ENCODE measurements at places on chromosomes 3 and 15. TPM values are rescaled to one million over a fixed set of nuclear protein-coding genes. Genes with fewer than 3 reads are reported as not detected.

The APOD gene
- polyA plus RNA-seq: 673 TPM

The MYO5A gene
- 6.3 TPM for polyA plus RNA-seq

The CORO2B gene
- polyA plus RNA-seq: 59.3 TPM

The FBXO40 gene
- polyA plus RNA-seq: 0.17 TPM

The AADAC gene
- not detected for polyA plus RNA-seq

The HTR3E gene
- polyA plus RNA-seq: not detected

The TUSC7 gene
- not detected for polyA plus RNA-seq

The RTP3 gene
- not detected for polyA plus RNA-seq

The GOLGA6B gene
- not detected for polyA plus RNA-seq

The ATP8B4 gene
- 0.88 TPM for polyA plus RNA-seq

The TRH gene
- 13.8 TPM for polyA plus RNA-seq

The CLRN1 gene
- polyA plus RNA-seq: not detected

The RAD18 gene
- 3.4 TPM for polyA plus RNA-seq

The IMPG2 gene
- polyA plus RNA-seq: not detected

The HHLA2 gene
- polyA plus RNA-seq: not detected

The IQCF2 gene
- not detected for polyA plus RNA-seq

The CYP8B1 gene
- not detected for polyA plus RNA-seq

The MDFIC2 gene
- not detected for polyA plus RNA-seq

The ATP13A4 gene
- polyA plus RNA-seq: 2.7 TPM

The EXOSC7 gene
- 24.7 TPM for polyA plus RNA-seq

The KPNA4 gene
- 14.7 TPM for polyA plus RNA-seq

The SLC26A6 gene
- 3.8 TPM for polyA plus RNA-seq

The SLC33A1 gene
- 16.3 TPM for polyA plus RNA-seq

The ZBTB20 gene
- 2.0 TPM for polyA plus RNA-seq

The CCR8 gene
- not detected for polyA plus RNA-seq

The FGF7 gene
- not detected for polyA plus RNA-seq

The GPR149 gene
- not detected for polyA plus RNA-seq

The GNAT1 gene
- 0.59 TPM for polyA plus RNA-seq

All from brain (organoid and tissue), 16 donors.